ENCODE measurements at places on chromosomes 3 and 15.

DNA sequence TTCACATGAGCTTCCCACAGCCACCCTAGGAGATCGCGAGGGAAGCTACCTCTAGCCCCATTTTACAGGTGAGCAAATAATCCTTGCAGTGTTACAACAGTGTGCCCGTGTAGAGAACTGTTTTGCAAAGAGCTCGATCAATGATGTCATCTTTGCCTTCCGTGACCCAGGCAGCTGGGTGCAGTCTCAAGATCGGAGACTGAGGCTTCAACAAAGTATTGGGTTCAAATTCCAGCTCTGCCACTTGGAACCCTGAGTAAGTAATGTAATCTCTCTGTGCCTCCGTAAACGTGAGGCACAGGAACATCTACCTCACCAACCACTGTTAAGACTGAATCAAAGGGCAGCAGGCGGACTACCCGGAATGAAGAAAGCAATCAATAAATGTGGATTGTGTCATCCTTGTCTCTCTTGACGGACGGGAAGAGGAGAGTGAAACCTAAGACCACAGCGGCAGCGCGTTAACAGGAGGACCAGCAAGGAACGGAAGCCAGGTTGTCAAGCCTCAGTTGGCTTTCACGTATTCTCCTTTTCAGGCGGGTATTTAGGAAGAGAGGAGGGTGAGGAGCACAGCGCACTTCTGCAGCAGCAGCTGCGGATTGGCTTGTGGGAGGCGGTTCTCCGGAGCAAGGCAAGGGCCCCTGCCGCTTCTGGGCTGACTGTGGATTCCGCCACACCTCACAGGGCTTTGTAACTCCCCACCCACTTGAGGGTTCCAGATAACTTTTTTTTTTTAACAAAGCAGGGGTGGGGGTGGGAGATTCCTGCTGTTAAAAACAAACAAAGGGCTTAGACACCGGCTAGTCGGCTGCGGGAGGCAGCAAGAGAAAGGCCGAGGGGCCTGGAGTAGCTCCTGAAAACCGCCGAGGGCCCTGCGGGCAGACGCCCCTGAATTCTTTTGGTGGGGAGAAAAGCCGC, 1.5 kb upstream of the SMAD3 start:
- no peak for DNase-seq

DNA sequence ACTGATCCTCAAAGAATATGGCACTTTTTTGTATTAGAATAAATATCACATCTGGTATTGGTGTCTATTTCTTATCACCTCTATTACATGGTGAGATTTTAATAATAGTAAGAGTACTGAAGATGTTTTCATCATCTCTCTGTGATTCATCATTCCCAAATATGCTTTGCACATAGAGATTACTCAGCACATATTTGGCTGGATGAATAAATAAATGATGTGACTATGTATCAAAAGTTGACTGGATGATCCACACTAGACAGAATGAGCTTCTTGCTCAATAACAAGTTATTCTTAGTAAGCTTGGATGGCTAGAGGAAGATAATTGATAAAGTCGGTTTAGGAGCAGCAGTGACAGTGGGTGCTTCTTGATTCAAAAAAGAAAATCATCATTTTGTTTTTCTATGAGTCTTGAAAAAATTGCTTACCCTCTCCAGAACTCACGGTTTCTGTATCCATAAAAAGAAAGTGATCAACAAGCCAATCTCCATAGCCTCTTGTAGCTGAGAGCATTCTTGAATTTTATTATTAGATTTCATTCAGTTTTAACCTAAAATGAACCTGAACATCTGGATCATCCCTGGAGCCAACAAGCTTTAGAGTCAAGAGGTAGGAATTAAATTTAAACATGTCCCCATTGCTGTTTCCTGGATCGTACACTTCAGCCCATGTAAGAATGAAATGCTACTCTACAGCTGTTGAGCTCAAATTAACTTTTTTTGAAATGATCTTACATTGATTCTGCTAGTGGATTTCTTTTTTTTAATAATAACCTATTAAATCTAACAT, 104.8 kb upstream of the OSTN start:
- no peak for DNase-seq

DNA sequence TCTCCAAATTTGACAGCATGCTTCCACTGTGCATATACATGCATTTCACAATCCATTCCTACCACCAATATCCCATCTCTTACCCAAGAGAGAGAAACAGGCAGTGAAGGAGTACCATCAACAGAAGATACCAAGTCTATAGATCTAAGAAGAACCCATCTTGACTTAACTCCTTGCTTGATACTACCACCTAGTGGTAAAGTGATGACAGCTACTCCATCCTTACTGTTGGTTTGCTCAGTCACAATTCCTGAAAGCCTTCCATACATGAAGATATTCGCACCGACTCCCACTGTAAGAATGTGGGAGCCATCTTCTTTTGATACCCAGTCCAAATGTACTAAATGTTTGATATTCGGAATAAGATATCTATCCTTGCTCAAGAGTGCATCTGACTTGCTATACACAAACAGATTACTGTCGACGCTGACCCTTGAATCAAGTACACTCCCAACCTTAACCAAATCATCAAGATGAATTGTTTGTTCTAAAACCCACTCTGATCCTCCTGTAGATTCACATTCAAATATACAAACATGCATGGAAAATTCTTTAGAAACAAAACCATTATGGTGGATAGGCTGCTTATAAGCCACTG, 123.1 kb downstream of the DMXL2 start:
- DNase-seq, result no peak

- no peak for DNase-seq
Measured at GRCh38 chr3:140468407-140468806, 209.5 kb upstream of the TRIM42 start.

DNA sequence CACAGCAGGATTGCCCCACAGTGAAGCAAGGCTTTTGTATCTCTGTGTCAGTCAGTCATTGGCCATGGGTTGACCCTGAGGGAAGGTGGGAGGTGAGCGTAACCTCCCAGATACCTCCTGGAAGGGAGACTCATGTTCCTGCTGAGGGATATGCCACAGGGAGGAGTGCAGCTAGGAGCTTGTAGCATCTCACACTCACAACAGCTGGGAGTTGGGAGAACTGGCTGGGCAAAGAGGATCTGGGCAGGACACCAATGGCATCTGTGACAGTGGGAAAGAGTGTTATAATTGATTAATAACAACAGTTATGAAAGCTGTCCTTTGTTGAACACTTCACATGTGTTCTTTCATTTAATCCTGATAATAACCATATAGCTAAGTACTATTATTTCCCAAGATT, 171.0 kb downstream of the TLE3 start:
- DNase-seq, result no peak

DNA sequence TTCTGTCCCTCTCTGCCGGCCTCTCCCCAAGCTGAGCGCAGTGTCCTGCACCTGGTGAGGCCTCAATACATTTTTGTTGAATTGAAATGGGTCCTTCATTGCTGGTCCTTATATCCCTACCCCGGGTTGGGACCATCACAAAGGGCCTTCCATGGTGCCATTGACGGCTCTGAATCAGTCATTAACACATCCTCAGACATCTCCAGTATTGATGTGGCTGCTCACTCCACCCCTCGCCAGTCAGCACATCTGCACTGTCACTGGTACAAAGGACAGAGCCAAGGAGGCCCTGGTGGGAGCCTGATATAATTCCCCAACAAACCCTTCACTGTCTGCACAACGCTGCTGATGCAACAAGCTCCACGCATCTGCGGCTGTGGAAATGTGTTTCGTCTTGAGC, 191.6 kb upstream of the TOPAZ1 start:
- no peak for DNase-seq

- no peak for DNase-seq
Measured at GRCh38 chr3:45143673-45144671, 2.2 kb downstream of the CDCP1 start.

DNA sequence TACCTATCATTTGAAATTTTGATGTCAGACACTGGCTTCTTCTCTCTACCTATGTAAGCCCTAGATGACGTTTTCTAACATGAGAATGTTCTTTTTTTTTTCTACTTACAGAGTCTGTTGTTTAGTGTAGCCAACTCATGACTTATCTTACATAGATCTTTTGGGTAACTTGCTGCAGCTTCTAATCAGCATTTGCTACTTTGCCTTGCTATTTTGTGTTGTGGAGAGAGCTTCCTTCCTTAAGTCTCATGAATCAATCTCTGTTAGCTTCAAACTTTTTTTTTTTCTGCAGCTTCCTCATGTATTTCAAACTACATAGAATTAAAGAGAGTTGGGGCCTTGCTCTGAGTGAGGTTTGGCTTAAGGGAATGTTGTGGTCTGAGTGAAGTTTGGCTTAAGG, 568.7 kb upstream of the BCHE start:
- DNase-seq, result no peak

DNA sequence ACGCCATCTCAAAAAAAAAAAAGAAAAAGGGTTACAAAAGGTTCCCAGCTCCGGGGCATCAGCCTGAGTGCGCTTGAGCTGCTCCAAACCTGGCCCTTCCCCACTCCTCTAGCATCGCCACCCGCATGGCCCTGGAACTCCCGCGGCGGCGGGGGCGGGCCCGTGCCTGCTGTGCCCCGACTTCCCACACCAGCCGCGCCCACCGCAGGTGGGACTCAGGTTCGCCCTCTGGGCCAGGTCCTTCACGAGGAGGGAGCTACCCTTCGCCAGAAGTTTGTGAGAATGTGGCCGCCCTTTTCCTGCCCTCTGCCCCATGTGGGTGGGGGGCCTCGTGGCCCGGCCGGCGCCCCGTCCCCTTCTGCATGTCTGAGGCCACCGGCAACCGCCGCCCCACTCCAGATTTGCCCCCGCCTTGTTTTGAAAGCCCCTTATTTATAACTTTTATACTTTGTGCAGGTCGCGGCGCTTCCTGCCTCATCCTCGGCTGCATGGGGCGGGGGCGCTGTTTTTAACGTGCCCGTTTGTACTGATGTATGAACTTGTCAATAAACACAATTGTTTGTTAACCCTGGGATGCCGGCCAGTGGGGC, 507 bp upstream of the JMJD7 start:
- DNase-seq, result peak; percentile 36

GRCh38 chr15:98904544-98904943, 103.0 kb downstream of the PGPEP1L start:
- no peak for DNase-seq

DNA sequence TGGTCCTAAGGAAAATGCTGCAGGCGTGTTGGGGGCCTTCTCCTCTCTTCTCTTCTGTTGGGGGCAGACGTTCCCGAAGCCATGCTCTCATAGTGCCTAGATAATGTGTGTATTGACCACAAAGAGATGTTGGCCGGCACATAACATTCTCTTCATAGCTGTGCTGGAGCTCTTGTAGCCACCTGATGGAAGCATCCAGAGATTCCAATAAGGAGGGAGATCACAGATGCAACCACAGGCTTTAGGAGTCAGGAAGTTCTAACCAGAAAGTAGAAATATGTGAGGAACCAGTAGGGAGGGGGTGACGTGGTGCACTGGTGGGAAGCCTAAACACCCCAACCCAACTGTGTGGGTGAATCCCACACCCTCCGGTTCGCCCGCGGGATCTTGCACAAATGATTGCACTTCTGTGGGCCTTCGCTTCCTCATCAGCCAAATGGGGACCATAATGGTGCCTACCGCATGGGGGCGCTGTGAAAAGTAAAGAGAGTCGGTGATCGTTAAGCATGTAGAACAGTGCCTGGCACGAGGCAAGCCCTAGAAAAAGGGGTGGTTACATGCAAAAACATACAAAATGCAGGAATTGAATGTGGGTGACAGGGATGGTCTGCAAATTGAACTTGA, 87.8 kb downstream of the TOP2B start:
- no peak for DNase-seq

DNA sequence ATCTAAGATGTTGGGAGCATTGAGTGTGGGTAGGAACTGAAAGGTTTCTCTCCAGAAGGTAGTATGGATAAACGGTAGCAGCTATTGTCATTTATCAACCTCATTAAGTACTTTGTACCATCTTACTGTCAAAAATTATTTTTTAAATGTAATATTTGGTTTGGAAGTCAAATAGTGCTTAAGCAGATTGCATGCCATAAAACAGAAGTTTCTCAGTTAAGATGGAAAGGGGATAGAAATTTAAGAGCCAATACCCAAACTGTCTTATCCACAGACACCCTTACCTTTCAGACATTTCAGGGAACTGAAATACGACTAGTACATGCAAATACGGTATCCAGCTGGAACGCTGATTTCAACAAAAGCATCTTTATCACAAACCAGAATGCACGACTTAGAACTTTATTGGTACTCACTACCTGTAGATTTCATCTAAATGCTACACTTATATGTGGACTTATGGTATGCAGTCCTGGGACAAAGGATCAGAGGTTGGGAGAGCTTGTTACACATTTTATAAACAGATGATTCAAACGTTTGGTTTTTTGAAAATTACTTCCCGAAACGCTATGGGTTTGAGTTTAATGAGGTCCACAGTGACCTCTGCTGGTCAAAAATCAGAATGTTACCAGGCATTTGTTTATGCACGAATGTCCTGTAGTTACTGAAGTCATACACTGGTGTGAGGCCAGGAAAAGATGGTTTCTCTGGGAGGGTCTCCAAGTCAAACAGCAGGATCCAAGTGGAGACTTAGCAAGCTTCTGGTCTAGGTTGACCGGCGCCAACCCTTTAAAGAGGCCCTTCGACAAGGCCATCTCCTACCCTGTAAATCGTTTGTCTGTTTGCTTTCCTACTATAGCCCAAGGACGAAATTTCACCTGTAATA, 45.7 kb upstream of the DUT start:
- peak; percentile 22 for DNase-seq

GRCh38 chr3:97037294-97037943, 223.0 kb downstream of the EPHA6 start:
- no peak for DNase-seq

GRCh38 chr15:89781891-89782618, 5.9 kb downstream of the MESP2 start:
- DNase-seq, result no peak

GRCh38 chr3:135869439-135870105, 96.0 kb upstream of the PPP2R3A start:
- DNase-seq, result no peak

DNA sequence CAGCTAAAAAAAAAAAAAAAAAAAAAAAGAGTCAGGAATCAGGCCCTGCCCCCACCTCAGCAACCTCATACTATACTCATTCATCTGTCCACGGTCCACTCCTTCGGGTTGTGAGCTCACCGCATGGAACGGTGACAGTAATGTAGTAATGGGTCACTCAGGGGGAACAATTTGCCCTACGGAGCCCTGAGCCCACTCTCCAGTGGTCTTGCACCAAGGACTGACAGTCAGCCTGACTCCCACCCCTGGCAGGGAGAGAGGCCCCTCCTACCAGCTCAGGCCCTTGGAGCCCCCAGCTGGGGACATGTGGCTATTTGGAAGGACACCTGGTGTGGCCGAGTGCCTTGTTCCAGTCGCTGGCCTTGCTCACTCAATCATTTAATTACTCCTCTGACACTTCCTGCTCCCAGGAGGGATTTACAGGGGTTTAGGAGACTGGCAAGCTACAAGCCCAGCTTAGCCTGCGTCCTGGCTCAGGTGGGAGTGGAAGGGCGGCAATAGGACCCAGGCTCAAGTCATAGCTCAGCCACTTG, 19.9 kb upstream of the CACNA2D2 start:
- DNase-seq, result no peak

GRCh38 chr3:16350597-16351318, 85.7 kb downstream of the OXNAD1 start:
- DNase-seq, result no peak

- DNase-seq, result no peak
Measured at GRCh38 chr15:40929660-40930429, 705 bp downstream of the DLL4 start.
